ENCODE measurements at places on chromosomes 13 and 19.

DNA sequence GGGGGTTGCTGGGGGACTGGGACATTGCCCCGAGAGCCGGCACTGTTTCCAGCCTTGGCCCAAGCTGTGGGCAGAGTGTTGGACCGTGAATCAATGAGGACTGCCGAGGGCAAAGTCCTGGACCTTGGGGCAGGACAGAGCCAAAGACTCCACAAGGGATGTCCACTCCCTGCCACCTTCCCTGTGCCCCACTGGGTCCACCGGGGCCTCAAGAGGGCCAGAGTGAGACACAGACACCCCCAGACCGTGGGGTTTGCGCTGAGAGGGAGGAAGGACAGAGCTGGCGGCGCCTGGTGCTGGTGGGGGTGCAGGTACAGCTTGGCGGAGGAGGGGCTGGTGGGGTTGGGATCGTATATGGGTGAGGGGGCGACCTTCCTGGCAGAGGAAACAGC lies 11.8 kb downstream of the MAST3 start:
- no peak for DNase-seq

DNA sequence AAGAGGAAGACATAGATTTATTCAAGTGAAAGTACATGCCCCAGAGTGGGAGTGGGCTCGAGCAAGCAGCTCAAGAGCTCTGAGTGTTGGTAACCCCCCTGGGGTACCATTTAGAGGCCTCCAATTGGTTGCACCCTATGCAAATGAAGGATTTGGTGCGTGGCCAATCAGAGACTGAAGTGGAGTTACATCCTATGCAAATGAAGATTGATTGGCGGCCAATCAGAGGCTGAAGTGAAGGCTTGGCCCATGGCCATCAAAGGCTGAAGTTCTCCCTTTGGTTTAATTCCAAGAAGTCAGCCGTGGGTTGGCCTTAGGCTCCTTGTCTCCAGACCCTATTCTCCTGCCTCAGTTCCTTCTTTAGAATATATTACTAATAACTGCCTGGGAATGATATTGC lies 12.9 kb upstream of the IGFL1 start:
- no peak for DNase-seq

DNA sequence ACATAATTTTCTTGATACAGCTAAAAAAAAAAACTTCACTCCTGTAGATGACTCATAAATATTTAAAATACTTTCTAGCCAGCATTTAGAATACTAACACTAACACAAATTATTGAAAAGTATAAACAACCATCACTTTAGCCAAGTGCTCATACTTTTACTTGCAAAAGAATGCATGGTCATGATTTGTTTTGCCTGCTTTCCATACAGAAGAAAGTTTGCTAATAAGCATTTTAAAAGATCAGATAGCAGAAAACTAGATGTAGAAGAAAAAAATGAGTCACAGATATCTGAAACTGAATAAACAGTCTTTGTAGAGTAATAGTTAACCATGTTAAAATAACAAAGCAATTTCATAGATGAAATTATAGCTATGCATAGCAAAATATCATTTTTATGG lies 2280.4 kb upstream of the PCDH20 start:
- DNase-seq: no peak

- no peak for DNase-seq
Observed at GRCh38 chr13:72960541-72960940, 98.3 kb upstream of the KLF5 start.

- no peak for DNase-seq
Observed at GRCh38 chr13:56271686-56272085, 869.0 kb upstream of the PRR20A start.

GRCh38 chr19:46614114-46614722 lies 10.7 kb downstream of the PTGIR start:
- DNase-seq: no peak

DNA sequence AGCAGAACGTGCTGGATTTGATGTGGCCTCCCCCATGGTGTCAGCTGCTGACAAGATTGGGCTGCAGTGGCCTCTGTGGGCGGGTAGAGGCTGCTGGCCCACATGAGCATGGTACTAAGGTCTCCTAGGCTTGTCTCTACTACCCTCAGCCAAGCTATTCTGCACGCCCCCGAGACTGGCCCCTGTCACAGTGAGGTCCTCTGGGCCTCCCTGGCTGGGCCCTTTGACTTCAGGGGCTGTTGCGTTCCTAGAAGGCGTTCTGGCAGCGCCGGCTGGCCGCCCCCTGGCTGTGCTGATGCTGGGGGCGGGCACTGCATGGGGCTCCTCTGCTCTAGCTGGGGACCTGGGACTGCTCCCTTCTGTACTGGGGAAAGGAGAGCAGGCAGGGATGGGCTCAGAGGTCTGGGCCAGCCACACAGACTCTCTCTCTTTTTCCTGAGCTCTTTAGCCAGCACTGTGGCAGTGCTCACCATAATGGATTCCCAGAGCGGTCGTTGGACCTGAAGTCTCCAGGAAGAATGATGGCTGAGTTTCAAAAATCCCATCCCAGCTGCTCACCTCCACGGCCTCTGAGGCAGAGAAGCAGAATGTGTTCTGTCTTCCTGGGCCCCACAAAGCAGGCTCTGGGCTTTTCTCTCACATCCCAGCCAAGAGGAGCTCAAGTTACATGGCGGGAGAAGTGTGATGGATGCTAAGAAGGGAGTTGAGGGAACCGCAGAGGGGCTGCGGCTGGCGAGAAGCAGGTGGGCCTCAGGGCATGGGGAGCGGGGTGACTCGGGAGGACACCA lies 32.3 kb downstream of the TSSK6 start:
- DNase-seq: no peak

GRCh38 chr19:38358071-38358470 lies 16.3 kb upstream of the PSMD8 start:
- DNase-seq: no peak

DNA sequence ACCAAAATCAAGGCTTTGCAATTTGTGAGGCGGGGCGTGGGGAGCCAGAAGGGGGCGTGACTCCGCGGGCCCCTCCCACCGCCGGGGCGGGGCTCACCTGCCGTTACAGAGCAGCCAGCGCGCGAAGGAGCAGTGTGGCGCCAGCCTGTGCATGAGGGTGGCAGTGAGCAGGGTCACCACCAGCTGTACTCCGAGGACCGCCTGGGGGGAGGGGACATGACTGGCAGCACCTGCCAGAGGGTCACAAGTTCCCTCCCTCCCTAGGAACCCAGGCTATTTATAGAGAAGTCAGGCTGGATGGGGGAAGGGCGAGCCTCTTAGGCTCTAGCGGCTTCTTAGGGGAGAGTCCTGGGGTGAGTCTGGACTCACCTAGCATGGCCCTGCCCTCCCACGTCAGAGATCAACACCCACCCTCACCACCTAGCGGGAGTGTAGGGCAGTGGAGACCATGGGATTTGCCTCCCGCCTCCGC lies 3.6 kb downstream of the TMEM161A start:
- no peak for DNase-seq

- no peak for DNase-seq
Observed at GRCh38 chr13:23632048-23632582, 61.9 kb downstream of the TNFRSF19 start.

- no peak for DNase-seq
Observed at GRCh38 chr19:8630796-8631424, 477 bp downstream of the NFILZ start.
